ENCODE measurements at places on chromosomes 1 and 21. TPM values are rescaled to one million over a fixed set of nuclear protein-coding genes. Genes with fewer than 3 reads are reported as not detected.

Gene LMNA
- total RNA-seq, result 116 TPM

Gene CD46
- total RNA-seq, result 92.0 TPM

DNA sequence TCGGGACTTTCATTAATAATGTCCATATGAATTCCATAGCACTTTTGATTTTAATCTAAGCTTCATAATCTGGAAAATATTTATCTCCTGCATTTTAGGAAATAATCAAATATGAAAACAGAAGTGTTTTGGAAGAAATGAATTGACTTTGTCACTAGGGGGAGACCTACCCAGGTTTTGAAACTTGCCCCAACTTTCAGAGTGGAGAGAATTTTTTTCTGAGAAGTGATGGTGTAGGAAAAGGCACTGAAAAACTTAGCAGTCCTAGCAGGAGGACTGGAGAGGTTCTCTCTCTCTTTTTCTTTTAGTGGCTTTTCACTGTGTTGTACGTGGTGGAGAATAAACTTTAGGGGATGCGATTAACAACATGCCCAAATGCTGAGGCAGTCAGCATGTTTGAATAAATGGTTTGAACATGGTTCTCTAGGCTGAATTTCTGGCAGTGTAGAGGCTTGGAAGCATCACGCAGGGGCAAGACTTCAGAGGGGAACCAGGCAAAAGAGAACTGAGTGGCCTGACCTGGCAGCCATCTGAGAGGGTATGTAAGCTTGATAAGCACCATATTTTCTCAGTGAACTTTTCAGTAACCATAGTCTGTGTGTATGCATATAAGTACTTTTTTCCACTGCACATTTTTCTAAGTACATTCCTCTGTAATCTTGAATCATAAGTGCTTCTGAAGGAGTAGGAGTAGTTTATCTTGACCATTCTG lies 68.3 kb upstream of the NEK7 start:
- DNase-seq, result no peak

GRCh38 chr1:21365036-21365435 lies 74.8 kb upstream of the ECE1 start:
- DNase-seq, result no peak

DNA sequence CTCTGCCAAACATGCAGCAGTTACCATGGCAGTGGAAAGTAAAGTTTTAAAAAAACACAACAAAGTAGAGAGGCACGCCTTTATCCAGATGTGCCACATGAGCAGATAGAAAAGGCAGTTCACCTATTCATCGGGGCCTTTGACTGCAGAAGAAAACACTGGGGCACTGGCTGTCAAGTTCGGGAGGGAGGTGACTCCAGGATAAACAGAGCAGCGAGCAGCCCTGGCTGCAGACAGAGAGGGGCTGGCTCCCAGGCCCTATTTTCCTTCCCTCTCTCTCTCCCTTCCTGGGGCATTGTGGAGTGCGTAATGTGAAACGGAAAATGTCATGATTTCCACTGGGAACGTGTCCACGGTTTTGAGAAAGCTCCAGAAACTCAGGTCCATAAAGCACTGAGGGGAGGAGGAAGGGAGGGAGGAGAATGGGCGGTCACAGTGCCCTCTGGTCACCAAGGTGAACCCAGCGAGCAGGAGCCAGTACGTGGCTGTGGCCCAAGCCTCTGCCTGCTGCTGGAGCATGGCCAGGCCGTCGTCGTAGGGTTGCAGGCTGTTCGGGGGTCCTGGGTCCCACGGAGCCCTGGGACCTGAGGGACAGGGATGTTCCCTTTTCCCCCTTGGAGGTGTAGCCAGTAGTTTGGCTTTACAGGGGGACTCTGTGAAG lies 114.7 kb upstream of the IRF2BP2 start:
- DNase-seq, result peak; percentile 36

GRCh38 chr21:37463083-37463801 lies 96.7 kb downstream of the DYRK1A start:
- DNase-seq, result no peak

DNA sequence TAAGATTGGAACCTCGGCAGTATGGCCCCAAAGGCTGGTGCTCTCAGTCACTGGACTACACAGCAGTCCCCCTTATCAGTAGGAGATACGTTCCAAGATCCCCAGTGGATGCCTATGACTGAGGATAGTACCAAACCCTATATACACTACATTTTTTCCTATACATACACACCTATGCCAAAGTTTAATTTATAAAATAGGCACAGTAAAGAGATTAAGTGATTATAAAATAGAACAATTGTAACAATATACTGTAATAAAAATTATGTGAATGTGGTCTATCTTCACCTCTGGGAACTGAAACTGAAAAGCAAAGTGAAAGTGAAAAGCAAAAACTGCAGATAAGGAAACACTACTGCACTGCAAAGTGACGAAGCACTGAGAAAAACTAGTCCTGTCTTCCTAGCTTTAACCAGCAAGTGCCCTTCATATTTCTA lies 96.8 kb downstream of the INTS7 start:
- DNase-seq, result no peak
